GM06990 (cell line): ENCODE measurements at places on chromosomes 5 and 9.
A peak's percentile ranks its signal among the peaks of the same experiment; 100 is the strongest.

DNA sequence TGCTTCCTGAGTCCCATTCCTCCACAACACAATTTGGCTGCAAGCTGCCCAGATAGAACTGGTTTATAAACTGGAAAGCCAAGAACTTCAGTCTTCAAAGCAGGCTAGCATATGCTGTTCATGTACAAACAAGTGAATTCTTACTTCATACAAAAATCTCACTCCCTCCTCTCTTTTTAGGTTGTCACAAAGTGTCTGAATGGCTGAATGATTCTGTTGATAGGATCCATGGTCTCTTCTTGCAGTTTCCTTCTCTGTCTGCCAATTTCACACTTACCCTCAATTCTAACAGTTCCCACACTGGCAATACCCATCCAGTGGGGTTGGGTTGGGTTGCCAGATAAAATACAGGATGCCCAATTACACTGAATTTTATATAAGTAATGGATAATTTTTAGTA, 363.5 kb downstream of the DEPDC1B start:
- no peak for DNase-seq

GRCh38 chr5:72465601-72466563, 41.3 kb downstream of the ZNF366 start:
- peak; percentile 76 for DNase-seq

GRCh38 chr5:75509546-75509945, 1.9 kb downstream of the CERT1 start:
- DNase-seq, result no peak

GRCh38 chr9:6243746-6244145, 28.1 kb downstream of the IL33 start:
- DNase-seq, result no peak
